ENCODE measurements at places on chromosomes 1 and 21. TPM values are rescaled to one million over a fixed set of nuclear protein-coding genes. Genes with fewer than 3 reads are reported as not detected.

The NIT1 gene
- 51.8 TPM for total RNA-seq

The NTNG1 gene
- total RNA-seq: not detected

The KIF17 gene
- not detected for total RNA-seq

The CFAP74 gene
- not detected for total RNA-seq

The LDLRAD1 gene
- not detected for total RNA-seq

The ACOT11 gene
- 0.34 TPM for total RNA-seq

All from activated T-cell treated with anti-CD3 and anti-CD28 coated beads, Interleukin-2, amount 50 U/mL, for 4 hours (primary cell).